ENCODE measurements at places on chromosomes 16 and 17.
A peak's percentile ranks its signal among the peaks of the same experiment; 100 is the strongest.

- no peak for DNase-seq
Measured at GRCh38 chr16:2904922-2905240, 6.8 kb upstream of the FLYWCH1 start.

DNA sequence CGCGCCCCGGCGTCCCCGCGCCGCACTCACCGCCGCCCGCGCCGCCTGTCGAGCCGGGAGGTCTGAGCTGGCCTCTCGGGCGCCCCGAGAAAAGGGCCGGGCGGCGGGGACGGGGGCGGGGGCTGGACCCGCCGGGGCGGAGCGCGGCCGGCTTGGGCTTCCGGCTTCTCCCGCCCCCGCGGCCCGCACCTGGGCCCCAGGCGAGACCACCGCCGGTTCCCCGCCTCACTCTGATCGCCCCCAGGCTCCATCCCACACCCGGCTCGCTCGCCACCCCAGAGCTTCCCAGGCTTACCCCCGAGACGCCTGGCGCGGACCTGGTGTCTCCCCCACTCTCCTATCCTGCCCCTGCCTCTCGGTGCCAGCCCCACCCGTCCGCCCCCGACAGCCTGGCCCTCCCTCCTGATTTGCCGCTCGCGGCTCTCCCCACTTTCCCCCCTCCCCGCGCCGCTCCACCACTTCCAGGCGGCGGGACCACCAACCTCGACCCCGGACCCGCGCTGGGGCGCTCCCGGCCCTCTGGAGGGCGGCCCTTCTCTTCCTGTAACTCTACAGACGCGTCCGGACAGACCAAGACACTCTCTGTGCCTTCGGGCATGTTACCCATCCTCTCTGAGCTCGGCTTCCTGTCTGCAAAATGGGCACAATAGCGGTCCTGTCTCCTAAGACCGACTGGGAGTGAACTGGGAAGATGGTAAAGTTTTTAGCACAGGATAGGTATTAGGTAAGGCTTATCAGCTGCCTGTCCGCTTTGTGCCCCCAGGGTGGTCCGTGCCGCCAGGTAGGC is at the start of gene LITAF:
Gene LITAF, minus strand, starts transcription at position 64 of the 787 bp plus-strand sequence. CDS start 30,189 bp downstream, outside the sequence.
- peak; percentile 32 for DNase-seq

DNA sequence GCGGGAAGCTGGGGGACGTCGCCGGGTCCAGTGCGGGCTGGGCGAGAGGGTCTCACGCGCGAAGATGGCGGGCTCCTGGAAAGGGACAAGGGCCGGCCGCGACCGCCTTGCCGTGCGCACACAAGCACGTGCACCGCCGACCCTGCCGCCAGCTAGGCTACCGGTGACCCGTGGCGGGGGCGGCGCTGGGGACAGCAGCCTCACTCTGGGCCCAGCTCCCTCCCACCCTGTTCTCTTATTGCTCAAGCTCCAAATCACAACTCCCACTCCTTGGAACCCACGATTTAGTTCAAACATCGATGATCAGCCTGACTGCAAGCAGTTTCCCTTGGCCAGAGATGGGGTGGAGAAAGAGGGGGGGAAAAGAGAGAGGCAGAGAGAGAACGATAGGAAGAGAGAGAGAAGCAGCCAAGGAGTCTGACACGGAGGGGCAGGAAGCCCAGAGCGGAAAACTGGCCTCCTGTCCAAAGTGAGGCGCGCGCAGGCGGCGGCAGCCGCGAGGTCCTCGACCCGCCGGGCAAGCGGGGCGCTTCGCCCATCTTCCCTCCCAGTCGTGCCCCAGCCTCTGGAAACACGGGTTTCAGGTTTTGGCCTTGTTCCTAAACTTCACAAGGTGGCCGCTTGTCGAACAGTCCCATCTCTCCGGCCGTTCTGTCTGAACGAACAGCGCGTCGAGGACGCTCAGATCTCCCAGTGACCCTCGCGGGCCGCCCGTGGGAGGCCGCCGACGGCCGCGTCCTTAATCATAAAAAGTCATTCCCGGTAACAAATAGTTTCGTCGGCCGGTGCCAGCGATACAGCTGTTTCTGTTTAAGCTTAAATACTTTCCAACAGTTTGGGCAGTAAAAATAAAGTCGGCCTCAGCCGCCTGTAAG is 1.7 kb upstream of the CBX8 start:
- DNase-seq = no peak

GRCh38 chr17:35164716-35165115 is 17.1 kb downstream of the UNC45B start:
- DNase-seq = no peak

DNA sequence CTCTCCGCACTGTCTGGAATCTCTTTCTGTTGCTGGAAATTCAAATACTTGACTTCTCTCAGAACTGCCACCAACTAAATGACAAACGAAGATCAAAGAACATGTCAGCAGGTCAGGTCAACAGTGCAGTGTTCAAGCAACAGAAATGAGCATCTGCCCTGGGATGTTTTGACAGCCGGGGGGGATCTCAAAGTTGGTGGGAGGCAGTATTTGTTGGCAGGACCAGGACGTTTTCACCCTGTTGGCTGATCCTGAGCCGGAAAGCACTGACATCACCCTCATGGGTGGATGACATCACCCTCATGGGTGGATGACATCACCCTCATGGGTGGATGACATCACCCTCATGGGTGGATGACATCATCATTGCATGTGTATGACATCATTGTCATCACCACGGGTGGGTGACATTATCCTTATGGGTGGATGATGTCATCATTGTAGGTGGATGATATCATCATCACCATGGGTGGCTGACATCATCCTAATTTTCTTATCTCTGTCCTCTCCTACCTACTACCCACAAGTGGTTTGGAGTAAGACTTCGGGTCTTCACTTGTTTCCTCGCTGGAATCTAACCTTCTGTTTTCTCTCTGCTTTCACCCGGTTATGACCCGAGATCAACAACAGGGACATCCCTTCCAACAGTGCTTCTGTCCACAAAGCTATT is 18.9 kb downstream of the DNAH17 start:
- no peak for DNase-seq

DNA sequence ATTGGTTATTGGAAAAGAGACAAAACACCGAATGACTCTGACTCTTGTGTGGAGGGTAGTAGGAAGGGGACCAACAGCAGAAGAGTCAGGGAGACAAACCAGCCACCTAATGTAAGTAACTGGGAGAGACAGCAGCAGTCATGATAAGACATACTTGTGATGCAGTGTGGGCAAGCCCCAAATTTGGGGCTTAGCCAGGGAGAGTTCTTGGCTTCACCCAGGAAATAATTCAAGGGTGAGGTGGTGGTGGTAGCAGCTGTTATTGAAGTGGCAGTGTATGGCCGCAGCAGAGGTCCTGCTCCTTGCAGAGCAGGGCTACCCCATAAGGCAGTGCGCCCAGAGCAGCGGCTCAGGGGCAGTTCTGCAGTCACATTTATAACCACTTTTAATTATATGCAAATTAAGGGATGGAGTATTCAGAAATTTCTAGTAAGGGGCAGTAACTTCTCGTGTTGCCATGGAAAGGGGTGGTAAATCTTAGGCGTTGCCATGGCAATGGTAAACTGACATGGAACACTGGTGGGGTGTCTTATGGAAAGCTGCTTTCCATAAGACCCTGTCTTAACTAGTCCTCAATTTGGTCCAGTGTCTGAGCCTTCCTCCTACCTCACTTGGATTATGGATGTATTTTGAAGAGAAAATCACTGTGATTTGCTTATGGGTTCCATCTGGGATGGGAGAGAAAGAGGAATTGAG is 317.1 kb downstream of the PHKB start:
- DNase-seq = no peak

GRCh38 chr17:12041312-12041711 is 20.6 kb downstream of the MAP2K4 start:
- no peak for DNase-seq
